Activated B cell treated with CpG ODN at 0.5 μM for 24 hours (primary cell): ENCODE measurements at places on chromosomes 12 and 14. TPM values are rescaled to one million over a fixed set of nuclear protein-coding genes. Genes with fewer than 3 reads are reported as not detected.

The TMEM229B gene
- 3.3 and 3.7 TPM in 2 replicates for total RNA-seq

The TAS2R7 gene
- total RNA-seq = not detected in 2 replicates

DNA sequence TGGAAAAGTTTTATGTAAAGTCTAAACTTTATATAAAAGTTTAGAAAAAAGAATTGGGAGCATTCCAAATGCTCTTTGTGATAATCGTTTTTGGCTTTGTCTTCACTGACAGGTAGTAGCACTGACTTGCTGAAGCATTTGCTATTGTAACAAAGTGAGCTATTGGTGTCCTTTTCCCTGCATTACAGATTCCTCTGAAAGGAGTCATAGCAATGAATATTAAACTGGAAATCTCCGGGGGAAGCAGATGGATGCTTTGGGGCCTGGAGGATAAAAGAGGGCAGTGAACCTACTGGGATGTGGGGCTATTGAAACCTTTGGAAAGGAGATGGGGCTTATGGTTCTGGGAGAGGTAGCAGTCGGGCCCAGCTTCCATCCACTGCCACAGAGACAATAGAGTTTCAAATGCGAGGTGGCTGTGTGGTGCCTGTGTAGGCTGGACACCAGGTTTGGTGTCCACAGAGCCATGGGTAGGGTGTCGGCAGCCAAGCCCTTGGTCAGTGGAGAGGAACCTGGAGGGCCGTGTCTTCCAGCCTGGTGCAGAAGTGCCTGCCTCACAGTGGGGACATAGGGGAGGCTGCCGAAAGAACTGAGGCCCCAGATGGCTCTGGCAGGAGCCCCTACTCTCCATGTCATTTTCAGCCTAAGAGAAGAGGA is 10.1 kb downstream of the GSG1 start:
- peaks cover 2% of the 10 kb centered on the region for H3K27me3 ChIP-seq
- DNase-seq = no peak
- H3K4me3 ChIP-seq = no peak overlapping the region
- no peaks in the 10 kb centered on the region for H3K36me3 ChIP-seq

DNA sequence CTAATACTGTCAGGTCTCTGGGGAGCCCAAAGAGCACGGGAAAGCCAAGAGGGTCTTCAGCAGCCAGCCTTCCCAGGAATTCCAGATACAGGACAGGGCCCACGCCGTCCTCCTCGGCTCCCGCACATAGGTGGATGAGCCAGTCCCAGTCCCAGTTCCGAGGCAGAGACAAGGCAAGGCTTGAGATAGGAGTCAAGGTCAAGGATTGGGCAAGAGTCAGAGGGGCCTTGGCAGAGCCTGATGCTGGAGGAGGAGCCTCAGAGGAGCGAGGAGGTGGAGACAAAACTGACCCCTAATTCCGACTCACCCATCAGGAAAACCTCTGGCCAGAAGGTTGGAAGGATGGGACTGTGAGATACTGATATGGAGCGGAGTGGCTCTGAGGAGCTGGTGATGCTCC is 21.0 kb downstream of the KRT80 start:
- H3K27ac ChIP-seq = no peak overlapping the region
- no peaks in the 10 kb centered on the region for H3K4me1 ChIP-seq
- no peaks in the 10 kb centered on the region for H3K27me3 ChIP-seq

DNA sequence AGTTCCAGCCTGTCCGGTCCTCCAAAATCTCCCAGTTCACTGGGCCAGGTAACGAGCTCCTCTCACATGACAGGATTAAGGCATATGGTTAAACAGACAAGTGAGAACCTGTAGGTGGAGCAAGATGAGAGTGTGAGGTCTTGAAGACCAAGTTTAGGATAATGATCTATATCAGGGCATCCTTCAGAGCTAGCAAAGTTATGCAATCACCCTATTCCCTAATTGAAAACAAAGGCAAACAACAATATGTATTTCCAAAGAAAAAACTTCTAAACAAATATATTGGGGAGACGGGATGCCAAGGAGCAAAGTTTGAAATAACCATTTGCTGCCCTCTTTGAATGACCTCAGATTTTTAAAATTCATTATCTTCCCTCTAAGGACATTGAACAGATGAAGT is 571.2 kb downstream of the BCL11B start:
- no peaks in the 10 kb centered on the region for H3K4me1 ChIP-seq
- no peak overlapping the region for H3K27ac ChIP-seq
- H3K36me3 ChIP-seq = no peaks in the 10 kb centered on the region
- no peak overlapping the region for H3K4me3 ChIP-seq
- no peak for DNase-seq

DNA sequence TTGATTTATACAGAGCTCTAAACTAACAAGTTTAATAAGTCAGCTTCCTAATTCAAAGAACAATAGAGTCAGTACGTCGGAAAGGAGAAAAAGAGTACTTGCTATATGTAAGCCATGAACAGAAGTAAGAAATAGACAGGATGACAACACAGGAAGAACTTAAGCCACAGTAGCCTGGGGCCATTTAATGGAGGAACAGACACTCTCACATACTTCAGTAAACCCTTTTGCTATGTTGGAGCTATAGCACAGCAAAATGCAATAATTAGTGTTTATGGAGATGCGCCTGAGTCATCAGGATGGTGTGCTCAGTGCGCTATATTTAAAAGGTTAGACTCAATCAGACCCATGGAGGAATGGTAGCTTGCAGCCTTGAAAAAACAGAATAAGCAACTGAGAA is 61.0 kb downstream of the SRGAP1 start:
- no peak for DNase-seq
- no peaks in the 10 kb centered on the region for H3K36me3 ChIP-seq
- H3K4me1 ChIP-seq = no peaks in the 10 kb centered on the region
- H3K27ac ChIP-seq = no peak overlapping the region
- no peak overlapping the region for H3K4me3 ChIP-seq
- peaks cover 3% of the 10 kb centered on the region for H3K27me3 ChIP-seq

- no peaks in the 10 kb centered on the region for H3K36me3 ChIP-seq
- H3K27ac ChIP-seq = no peak overlapping the region
- no peaks in the 10 kb centered on the region for H3K4me1 ChIP-seq
- no peak for DNase-seq
- H3K4me3 ChIP-seq = no peak overlapping the region
These were observed 139.7 kb downstream of the RIMBP2 start for GRCh38 chr12:130576371-130576816.

The MLF2 gene
- 102 and 105 TPM in 2 replicates for total RNA-seq

DNA sequence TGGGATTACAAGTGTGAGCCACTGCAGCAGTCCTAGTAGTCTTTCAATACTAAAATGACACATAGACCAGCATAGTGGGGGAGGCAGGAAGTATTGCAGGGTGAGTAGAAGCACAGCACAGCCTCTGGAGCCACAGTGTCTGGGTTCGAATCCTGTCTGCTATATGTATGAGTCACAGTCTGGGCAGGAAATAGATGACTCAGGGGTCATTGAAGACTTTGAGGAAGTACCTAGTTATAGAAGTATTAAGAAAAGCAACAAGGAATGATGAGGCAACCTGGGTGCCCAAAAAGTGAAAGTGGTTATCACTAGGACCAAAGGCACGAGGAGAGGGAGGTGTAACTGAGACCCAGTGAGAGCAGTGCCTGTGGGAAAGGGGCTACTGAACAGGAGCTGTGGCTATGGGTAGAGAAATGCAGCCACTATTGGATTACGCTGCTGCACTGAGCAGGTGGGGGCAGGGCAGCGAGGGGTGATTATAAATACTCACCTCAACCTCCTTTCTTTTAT is 124.0 kb downstream of the PDE3A start:
- no peaks in the 10 kb centered on the region for H3K4me1 ChIP-seq
- no peak overlapping the region for H3K4me3 ChIP-seq
- no peaks in the 10 kb centered on the region for H3K27me3 ChIP-seq
- H3K36me3 ChIP-seq = no peaks in the 10 kb centered on the region
- no peak overlapping the region for H3K27ac ChIP-seq
- DNase-seq = no peak

The PCNX4 gene
- 31.7 and 41.4 TPM in 2 replicates for total RNA-seq

DNA sequence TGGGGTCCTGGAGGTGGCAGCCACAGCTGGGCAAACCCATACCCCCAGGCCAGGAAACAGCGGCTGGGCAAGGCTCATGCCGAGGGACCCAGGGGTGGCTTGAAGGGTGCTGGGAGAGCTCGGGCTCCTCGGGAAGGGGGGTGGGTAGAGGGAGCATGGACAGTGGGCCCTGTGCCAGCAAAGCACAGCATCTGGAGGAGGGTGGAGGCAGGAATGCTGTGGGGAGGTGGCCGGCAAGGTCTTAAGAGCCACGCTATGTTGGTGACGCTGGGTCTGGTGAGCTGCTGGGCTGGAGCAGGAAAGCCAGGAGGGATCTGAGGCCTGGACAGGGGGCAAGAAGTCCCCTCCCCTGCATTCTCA is 48.2 kb upstream of the DLK1 start:
- H3K27ac ChIP-seq = no peak overlapping the region
- DNase-seq = no peak
- H3K4me3 ChIP-seq = no peak overlapping the region
- no peaks in the 10 kb centered on the region for H3K4me1 ChIP-seq
- peaks cover 15% of the 10 kb centered on the region for H3K27me3 ChIP-seq

DNA sequence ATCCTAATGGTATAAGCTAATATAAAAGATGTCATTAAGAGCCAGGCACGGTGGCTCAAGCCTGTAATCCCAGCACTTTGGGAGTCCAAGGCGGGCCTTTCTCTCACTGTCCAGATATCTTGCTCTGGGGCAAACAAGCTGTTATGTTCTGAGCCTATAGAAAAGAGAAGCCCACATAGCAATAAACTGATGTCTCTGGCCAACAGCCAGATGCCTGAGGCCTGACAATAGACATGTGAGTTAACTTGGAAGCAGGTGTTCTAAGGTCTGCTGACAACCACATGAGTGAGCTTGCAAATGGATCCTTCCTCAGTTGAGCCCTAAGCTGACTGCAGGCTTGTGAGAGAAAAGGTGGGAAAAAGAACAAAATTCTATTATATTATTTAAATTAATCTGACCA is 25.0 kb downstream of the YAF2 start:
- H3K4me3 ChIP-seq = no peak overlapping the region
- no peaks in the 10 kb centered on the region for H3K27me3 ChIP-seq
- H3K36me3 ChIP-seq = peaks cover 12% of the 10 kb centered on the region
- peaks cover 19% of the 10 kb centered on the region for H3K4me1 ChIP-seq
- no peak for DNase-seq

The GPR162 gene
- not detected in 2 replicates for total RNA-seq

The MMP17 gene
- total RNA-seq = 8.2 and 11.3 TPM in 2 replicates

DNA sequence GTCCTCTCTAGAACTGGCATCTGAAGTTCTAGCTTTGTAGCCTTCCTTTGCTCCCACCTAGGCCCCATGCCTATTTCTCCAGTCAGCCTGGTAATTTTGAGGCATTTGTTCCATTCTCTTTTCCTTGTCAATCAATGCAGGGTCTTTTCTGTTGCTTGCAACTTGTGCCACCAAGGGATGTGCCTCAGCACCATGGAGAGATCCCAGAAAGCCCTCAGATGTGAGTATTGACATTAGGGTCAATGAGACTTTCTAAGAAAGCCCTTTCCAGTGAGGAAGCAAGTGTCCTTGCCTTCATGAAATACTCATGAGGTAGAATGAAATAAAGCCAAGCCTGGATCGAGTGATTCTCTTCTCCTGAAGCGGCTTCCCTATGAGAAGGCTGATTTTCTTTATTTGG is 213.9 kb downstream of the SLC15A4 start:
- DNase-seq = no peak

- H3K27ac ChIP-seq = no peak overlapping the region
- DNase-seq = no peak
- H3K4me1 ChIP-seq = no peaks in the 10 kb centered on the region
- no peaks in the 10 kb centered on the region for H3K36me3 ChIP-seq
- no peak overlapping the region for H3K4me3 ChIP-seq
- peaks cover 16% of the 10 kb centered on the region for H3K27me3 ChIP-seq
These were observed 49.8 kb downstream of the SDR9C7 start for GRCh38 chr12:56884421-56884820.

- H3K4me1 ChIP-seq = no peaks in the 10 kb centered on the region
- no peak overlapping the region for H3K27ac ChIP-seq
- H3K4me3 ChIP-seq = no peak overlapping the region
- no peaks in the 10 kb centered on the region for H3K27me3 ChIP-seq
- DNase-seq = no peak
These were observed 50.3 kb downstream of the CIT start for GRCh38 chr12:119826661-119827445.

DNA sequence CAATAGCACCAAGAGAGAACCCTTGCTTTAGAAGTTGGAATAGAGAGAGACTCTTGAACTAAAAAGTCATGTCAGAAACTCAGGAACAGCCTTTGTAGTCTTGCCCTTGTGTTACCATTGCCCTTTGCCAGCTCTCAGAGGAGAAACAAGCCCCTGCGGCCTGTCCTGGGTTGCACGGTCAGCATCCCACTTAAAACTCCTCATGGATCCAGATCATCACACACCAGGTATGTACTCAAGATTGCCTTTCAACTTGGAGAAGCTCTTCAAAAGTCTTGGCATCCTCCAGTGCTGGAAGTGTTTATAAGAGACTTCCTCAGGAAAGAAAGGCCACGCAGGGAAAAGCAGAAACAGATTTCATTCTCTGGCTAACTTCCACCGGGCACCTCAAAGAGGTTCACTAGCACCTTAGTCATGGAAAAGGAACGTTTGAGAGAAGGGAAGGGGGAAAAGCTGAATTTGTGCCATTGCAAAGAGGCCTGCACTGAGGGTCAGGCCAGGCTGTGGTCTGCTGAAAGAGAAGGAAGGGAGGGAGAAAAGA is 594.2 kb downstream of the MED13L start:
- H3K36me3 ChIP-seq = no peaks in the 10 kb centered on the region
- H3K4me3 ChIP-seq = no peak overlapping the region
- H3K27me3 ChIP-seq = no peaks in the 10 kb centered on the region
- no peak overlapping the region for H3K27ac ChIP-seq
- no peak for DNase-seq

The DBX2 gene
- not detected in 2 replicates for total RNA-seq

GRCh38 chr14:88791629-88792472 is 902 bp downstream of the EML5 start:
- H3K36me3 ChIP-seq = peaks cover 2% of the 10 kb centered on the region
- no peaks in the 10 kb centered on the region for H3K27me3 ChIP-seq
- no peak for DNase-seq
- H3K27ac ChIP-seq = peak overlapping the region; percentile 71

- H3K27ac ChIP-seq = no peak overlapping the region
- no peaks in the 10 kb centered on the region for H3K4me1 ChIP-seq
- no peak overlapping the region for H3K4me3 ChIP-seq
- peaks cover 7% of the 10 kb centered on the region for H3K27me3 ChIP-seq
- DNase-seq = no peak
These were observed 220.4 kb downstream of the ATP23 start for GRCh38 chr12:58161773-58162172.

- no peak overlapping the region for H3K27ac ChIP-seq
- peaks cover 5% of the 10 kb centered on the region for H3K36me3 ChIP-seq
- no peak for DNase-seq
- H3K27me3 ChIP-seq = peaks cover 5% of the 10 kb centered on the region
- no peak overlapping the region for H3K4me3 ChIP-seq
These were observed 1.9 kb upstream of the DCAF4 start for GRCh38 chr14:72924337-72924736.
